ENCODE measurements at places on chromosomes 2 and 18.

GRCh38 chr18:23062011-23062410 lies 73.3 kb upstream of the CABLES1 start:
- no peak for DNase-seq

DNA sequence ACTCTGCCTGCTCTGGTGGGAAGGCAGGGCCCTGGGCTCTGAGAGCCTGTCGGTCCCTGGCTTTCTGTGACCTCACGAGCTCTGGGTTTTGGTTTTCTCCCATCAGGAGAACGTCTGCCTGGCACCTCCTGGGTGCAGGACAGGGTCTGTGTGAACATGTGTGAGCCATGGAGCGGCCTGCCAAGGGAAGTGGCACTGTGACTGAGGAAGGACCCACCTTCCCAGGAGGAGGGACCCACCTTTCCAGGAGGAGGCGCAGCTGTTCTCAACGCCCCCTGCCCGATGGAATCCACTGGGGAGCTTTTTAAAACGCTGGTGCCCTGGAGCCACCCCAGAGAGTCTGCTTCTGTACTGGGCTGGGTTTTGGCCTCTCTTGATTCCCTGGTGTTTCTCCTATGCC lies 168.7 kb downstream of the GLI2 start:
- DNase-seq = no peak

GRCh38 chr2:230137902-230138539 lies 69.3 kb upstream of the SLC16A14 start:
- no peak for DNase-seq

DNA sequence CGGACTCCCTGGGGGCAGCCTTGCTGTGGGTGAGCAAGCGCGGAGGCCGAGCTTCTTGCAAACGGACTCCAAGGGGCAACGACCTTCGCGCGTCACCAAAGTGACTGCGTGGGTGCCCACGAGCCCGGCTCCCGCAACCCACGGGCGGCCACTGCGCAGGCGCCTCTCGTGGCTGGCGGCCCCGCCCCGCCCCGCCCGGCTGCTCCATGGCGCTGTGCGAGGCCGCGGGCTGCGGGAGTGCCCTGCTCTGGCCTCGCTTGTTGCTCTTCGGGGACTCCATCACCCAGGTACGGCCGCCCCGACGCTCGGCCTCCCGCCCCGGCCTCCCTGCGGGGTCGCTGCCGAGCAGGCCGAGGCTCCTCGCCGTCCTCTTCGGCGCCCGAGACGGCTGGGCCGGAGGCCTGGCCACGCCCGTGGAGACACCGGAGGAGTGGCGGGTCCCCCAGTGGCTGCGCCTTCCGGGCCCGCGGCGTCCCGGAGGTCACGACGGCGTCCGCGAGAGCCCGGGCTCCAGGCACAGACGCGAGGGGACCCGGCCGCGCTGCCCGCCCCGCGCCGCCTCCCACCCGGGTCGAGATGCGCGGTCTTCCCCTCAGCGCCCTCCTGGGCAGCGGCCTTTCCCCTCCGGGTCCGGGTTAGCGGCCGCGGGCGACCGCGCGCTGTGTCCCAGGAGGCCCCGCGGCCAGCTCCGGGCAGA lies at the start of gene IAH1:
Gene IAH1, plus strand, starts transcription at position 191 of the 697 bp plus-strand sequence. Its CDS starts 16 bp downstream, at position 207.
- no peak for DNase-seq

GRCh38 chr2:195029804-195030654 lies 627.0 kb upstream of the SLC39A10 start:
- no peak for DNase-seq

DNA sequence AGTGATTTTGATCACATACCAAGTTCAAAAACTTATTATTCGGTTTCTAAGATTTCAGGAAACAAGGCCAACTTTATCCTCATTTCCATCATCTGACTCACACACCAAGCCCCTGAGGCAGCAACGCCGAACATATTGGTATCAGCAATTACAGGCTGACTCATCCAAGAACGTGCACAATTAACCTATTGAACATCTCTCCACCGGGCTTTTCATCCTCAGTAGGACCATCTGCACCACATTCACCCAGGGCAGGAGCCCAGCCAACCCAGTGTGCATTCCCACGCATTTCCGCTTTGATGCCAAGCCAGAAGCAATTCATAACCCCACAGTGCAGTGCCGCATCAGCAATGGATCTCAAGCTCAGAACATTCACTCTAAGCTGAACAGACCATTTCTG lies 52.9 kb downstream of the SCG2 start:
- DNase-seq = peak; percentile 85

- DNase-seq = no peak
Observed at GRCh38 chr2:78940998-78941397, 84.5 kb upstream of the REG3G start.

GRCh38 chr2:38512211-38512610 lies 90.5 kb downstream of the HNRNPLL start:
- DNase-seq = no peak

DNA sequence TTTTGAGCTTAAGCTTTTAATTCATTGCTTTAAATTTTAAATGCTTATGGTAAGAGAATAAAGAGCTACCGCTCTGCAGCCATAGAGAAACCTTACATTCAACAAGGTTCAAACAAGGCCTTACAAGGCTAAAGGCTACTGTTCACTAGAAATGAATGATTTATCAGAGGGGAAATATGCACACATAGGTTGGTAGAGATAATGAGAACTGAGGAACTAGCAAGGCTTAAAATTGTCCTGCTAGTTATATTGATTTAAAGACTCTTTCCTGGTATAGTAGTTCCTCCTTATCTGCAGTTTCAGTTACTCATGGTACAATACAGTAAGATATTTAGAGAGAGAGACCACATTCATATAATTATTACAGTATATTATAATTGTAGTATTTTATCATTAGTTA lies 193.4 kb downstream of the WDR7 start:
- no peak for DNase-seq

GRCh38 chr2:131104487-131105155 lies 515 bp upstream of the PLEKHB2 start:
- DNase-seq = peak; percentile 67

DNA sequence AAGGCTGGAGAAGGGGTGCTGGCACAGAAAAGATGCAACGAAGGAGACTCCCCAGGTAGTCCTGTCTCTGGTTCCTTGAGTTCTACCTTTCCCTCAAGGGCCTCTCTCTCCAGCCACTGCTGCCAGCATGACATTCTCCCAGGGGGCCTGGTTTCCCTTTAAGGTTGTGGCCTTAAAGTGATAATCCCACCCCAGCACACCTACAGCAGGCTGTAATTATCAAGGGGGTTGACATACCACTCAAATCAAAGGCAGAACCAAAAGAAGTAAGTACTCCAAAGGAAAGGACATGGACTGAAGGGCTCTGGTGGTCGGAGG lies 127.4 kb upstream of the MSH6 start:
- DNase-seq = no peak

- DNase-seq = no peak
Observed at GRCh38 chr18:396251-396555, 104.3 kb downstream of the COLEC12 start.

GRCh38 chr2:80473796-80474195 lies 169.2 kb upstream of the LRRTM1 start:
- DNase-seq = no peak

DNA sequence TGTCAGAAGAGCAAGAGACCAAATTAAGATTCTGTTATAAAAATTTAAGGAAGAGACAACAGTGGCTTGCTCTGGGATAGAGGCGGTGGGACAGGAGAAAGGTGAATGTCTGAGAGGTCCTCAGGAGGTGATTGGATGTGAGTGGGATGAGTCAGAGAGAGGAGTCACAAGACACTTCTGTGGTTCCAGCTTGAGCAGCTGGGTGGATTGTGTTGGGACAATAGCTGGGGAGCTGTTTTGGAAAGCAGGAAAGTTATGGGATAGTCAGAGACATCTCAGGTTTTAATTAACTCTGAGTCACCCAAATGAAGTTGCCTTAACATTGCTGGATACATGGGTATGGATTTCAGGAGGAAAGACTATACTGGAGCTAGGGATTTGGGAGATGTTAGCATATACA lies 218.0 kb upstream of the TRIB2 start:
- no peak for DNase-seq

DNA sequence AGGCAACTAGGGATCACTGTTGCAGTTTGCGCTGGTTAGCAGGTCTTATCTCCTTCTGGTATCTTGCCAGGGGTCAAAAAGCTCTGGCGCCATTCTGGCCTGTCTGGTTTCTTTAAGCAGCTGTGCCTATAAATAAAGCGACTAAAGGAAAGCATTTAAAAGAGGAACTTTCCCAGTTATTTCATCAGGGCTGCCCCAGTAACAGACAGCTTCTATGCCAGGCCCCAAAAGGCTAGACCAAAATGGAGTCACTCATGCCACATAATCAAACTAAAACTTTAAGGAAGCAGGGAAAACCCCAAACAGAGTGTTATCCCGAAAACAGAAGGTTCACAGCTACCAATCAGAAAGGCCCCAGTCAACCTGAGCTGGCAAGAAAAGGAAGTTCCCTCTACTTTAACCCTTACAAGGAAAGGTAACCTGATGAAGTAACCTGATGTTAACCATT lies 41.2 kb upstream of the HNRNPA3 start:
- DNase-seq = no peak

GRCh38 chr2:128579825-128580224 lies 261.2 kb upstream of the HS6ST1 start:
- DNase-seq = no peak

- DNase-seq = no peak
Observed at GRCh38 chr2:236795861-236796219, 226.2 kb downstream of the ACKR3 start.

DNA sequence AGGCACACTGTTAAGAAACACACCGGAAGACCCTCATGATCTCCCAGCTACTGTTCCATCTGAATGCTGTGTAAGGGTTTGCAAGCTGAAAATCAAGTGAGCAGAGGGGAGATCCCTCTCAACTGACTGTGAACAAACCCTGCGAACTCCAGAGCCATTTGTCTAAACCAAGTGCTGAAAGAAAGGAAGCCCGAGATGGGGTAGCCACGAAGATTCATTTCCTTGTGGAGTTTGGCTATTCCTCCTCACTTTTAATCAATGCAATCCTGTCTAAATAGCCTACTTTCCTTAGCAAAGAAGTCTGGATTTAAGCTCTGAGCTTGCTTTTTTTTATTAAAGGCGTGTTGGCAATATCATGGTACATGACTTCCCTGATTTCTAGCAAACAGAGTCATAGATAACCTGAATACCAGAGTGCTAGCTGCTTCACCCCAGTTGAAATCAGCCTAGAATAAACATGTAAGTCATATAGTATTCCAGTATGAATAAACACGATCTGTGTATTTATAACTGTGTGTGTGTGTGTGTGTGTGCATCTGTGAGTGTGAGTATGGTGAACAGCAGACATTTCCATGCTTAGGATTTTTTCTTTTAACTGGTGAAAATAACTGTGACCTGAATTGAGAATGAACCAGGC lies 365.2 kb downstream of the ZNF521 start:
- no peak for DNase-seq

GRCh38 chr2:65320042-65320725 lies 92.6 kb downstream of the ACTR2 start:
- peak; percentile 66 for DNase-seq

DNA sequence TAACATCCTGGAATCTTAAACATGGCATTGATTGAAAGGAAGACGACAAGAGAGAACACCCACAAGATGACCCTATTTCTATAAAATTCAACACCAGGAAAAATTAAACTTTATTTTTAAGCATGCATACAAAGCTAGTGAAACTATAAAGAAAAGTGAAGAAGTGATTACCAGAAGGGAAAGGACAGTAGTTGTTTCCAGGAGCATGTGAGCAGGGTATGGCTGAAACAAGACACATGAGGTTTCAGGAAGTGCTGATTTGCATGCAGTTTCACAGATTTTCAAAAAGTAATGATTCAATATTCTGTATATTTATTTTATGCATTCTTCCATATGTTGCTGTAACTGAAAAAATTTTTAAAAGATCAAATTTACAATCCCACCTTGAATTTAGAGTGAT lies 24.6 kb upstream of the DAW1 start:
- DNase-seq = no peak

DNA sequence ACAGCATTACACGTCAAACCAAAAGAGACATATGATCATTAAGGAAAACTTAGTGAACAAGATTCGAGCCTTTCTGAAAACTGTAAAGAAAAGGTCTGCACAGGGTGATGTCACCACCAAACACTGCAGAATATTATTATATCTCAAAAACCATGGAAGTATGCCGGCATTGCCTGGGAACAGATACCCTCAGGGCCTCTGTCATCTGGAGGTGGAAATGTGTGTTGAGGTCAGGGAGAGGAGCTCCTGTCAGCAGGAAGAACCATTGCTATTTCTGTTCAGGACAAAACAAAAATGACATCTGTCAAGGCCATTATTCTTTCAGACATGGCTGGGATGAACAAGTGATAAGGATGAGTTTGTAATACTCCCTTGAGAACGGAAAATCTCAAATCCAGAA lies 365.9 kb upstream of the TRIB2 start:
- no peak for DNase-seq
